ENCODE measurements at places on chromosomes 1 and 21.

DNA sequence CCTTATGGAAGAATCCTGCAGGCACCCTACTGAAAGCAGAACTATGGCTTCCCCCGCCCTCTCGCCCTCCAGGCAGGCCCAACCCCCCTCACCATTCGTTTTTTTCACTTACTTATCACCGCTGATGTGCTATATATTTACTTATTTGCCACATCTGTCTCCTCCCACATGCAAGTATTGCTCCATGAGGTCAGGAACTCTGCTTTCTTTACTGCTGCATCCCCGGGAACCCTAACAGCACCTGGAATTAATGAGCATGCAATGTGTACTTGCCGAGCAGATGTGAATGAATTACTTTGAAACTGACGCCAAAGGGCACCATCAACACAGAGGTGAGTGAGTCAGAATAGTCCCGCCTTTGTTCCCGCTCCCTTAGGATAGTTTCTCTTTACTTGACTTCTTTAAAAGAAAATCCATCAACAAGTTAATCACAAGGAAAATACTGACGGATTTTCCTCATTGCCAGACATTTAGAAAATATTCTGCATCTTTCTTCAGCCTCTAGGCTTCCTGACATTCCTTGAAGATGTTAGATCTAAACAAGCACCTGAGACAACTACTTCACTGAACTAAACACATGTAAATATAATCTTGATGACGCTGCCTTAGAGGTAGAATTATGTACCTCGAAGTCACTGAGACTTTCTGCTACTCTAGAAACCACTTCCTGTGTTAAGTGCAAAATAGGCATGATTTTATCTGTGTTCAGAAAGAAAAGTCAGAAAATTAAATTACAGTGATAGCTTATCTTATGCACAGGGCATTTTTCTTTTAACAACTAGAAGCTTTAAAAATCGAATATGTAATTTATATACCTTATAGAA, 17.5 kb upstream of the RAB4A start:
- peak; percentile 7 for DNase-seq

DNA sequence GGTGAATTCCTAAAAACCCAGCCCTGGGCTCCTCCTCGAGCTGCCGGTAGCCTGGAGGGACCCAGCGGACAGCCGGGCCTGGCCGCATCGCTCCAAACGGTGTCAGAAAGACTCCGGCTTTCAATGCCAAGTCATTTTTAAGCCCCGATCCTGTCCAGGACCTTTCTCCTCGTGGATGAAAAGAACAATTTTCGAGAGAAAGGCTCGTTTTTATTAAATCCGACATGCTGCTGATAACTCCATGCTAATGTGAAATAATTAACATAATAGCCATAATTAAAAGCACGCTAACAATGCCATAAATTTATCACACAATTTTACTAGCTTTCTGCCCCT, 4.6 kb upstream of the FOXD3 start:
- DNase-seq = no peak

GRCh38 chr1:228983661-228984060, 248.4 kb downstream of the RHOU start:
- DNase-seq = no peak

GRCh38 chr1:226002667-226003501, 3.7 kb upstream of the SDE2 start:
- DNase-seq = peak; percentile 75

GRCh38 chr1:235584973-235585372, 64.6 kb downstream of the GNG4 start:
- DNase-seq = no peak

GRCh38 chr1:170388489-170388888, 143.5 kb upstream of the GORAB start:
- no peak for DNase-seq

DNA sequence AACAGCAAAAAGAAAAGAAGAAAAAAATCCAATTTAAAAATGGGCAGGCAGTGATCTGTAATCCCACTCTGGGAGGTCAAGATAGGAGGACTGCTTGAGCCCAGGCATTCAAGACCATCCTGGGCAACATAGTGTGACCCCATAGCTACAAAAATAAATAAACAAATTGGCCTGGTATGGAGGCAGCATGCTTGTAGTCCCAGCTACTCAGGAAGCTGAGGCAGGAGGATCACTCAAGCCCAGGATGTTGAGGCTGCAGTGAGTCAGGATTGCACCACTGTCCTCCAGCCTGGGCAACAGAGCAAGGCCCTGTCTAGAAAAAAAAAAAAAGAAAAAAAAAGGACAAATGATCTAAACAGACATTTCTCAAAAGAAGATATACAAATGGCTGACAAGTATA, 99.6 kb downstream of the EIF4G3 start:
- peak; percentile 27 for DNase-seq

DNA sequence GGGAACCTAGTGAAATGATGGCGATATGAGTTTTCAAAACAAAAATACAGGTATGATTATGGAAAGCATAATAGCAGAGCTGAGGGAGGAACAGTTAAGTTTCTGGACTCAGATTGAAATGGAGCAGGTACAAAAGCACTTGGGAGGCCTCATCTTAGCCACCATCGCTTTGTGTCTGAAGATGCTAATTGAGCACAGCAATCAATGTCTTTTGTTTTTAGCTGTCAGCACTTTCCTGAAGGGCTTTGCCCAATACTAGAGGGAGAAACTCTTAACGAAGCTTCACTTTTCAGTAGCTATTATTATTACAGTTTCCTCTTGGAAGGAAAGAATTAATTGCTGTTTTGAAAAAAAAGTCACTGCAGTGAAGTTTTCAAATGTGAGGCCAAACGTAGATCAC, 348.7 kb downstream of the RWDD3 start:
- no peak for DNase-seq

- DNase-seq = no peak
Observed at GRCh38 chr1:167722152-167722869, 529 bp downstream of the MPZL1 start.

DNA sequence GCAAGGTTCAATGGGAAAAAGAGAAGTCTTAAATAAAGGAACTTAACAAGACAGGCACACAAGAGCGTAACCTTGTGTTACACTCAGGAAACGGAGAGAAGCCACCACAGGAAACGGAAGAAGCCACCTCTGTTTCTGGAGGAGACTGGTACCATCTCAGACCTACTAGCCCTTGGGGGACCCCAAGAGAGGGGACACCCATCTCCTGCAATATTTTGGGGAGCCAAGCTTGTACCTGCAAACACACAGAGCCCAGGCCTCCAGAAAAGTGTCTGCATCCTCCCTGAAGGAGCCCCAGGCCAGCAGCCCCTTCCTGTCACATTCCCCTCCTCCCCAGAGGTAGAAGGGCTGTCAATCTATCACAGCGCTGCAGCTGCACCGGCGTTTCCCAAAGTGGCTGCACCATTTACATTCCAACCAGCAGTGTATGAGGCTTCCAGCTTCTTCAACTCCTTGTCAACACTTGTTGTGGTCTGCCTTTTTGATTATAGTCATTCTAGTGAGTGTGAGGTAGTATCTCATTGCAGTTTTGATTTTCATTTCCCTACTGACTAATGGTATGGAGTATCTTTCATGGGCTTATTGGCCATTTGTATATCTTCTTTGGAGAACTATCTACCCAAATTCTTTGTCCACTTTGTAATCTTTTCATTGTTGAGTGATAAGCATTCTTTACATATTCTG, 23.0 kb upstream of the PADI1 start:
- peak; percentile 25 for DNase-seq

DNA sequence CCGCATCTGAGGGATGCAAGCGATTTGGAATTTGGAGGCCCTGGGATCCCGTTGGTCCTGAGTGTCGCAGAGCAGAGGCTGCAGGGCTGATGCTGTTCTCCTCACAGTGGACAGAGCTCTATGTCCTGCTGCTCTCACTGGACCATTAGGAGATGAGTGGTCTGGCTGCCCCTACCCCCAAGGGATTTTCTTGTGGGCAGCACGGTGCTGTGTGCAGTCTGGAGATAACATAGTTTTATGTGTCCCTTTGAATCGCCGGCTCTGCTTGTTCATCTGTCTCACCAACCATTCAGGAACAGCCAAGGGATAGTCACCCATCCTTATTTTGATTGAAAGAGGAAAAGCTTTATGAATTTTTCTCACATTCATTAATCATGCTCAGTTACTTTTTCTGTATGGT, 49.9 kb downstream of the CHRM3 start:
- DNase-seq = no peak

DNA sequence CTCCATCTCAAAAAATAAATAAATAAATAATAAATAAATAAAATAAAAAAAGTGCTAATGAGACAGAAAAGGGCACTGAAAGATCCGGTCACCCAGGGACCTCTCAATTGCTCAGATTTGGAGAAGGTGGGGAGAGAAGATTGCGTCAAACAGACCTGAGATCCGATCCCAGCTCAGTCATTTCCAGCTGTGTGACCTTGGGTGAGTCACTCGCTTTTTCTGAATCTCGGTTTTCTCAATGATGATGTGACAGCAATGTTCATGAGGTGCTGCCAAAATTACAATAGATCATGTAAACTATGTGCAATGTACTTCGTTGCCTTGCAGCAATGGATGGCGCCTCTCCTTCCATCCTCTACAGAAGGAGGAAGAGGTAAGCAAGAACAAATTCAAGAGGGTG, 11.1 kb upstream of the MEF2D start:
- DNase-seq = peak; percentile 50

DNA sequence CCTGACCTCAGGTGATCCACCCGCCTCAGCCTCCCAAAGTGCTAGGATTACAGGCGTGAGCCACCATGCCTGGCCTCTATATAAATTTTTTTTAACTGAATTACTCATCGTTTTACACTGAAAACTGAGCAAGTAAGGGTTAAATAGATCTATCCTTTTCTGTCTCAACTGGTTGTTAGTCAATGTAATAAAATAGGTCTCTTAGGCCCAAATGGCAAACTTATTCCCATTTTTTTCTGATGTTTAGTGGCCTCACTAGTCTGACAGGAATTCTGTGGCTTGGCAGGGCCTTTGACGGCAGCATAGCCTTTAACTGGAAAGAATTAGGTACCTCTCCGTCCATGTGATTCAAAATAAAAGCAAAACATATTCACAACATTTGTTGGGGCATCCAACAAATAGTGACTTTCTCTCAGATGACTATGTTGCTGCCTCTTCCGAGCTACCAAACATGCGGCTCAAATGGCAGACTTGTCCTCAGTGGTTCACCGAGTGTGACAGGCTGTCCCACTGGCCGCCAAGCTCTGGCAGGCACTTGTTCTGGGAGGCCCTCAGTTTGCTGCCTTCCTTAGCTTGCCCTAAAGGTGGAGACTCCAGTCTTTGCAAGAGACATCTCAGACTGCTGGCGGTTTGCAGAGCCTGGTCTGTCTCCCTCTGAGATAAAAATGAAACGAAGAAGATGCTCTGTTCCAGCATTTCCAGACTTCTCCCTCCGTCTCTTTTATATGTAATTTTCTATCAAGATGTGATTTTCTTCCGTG, 17.4 kb downstream of the ATP1A4 start:
- no peak for DNase-seq

- no peak for DNase-seq
Observed at GRCh38 chr1:53585565-53585964, 126.4 kb downstream of the DMRTB1 start.

GRCh38 chr1:33099290-33100118, 18.6 kb downstream of the AZIN2 start:
- peak; percentile 16 for DNase-seq

DNA sequence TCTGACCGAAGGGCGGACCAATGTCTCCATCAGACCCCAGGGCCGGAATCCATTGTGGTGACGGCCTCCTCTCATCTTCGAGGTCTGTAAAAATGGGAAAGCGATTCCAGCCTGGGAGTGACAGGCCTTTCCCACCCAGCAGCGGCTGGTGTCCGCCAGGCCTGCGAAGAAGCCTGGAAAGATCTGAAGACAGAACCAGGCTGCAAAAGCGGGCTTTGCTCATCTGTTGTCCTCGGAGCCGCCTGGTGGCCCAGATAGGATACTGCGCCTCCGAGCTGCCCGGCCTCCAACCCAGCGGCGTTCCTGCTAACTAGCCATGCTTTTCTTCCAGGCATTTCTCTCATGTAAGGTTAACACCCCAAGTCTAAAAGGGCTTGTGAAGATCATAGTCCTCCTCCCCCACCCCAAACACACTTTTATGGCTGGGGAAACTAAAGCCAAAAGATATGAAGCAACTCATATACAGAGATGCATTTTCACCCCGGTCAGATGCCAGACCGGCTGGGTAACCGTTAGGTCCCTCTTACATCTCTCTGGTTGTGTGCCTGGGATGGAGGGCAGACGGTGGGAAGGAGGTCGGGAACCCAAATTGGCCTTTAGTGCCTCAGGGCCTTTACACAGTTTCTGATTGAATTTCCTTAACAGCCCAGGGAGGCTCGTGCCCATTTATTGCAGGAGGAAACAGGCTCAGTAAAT, 1.9 kb upstream of the DHRS3 start:
- DNase-seq = peak; percentile 63

DNA sequence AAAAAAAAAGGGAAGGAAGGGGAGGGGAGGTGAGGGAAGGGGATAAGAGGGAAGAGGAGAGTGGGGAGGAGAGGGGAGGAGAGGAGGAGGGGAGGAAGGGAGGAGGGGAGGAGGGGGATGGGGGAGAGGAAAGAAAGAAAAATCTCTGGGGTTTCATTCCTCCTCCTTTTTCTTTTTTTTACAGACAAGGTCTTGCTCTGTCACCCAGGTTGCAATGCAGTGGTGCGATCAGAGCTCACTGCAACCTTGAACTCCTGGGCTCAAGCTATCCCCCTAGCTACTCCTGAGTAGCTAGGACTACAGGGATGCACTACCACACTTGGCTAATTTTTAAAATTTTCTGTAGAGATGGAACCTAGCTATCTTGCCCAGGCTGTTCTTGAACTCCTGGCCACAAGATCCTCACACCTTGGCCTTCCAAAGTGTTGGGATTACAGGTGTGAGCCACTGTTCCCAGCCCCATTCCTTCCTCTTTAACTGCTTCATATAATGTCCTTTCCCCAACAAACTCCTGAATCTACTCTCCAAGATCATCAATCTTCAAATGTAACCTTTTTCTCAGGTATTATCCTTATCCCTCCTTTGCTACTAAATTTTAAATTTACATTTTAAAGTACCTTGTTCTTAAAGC, 23.2 kb downstream of the GON4L start:
- no peak for DNase-seq

DNA sequence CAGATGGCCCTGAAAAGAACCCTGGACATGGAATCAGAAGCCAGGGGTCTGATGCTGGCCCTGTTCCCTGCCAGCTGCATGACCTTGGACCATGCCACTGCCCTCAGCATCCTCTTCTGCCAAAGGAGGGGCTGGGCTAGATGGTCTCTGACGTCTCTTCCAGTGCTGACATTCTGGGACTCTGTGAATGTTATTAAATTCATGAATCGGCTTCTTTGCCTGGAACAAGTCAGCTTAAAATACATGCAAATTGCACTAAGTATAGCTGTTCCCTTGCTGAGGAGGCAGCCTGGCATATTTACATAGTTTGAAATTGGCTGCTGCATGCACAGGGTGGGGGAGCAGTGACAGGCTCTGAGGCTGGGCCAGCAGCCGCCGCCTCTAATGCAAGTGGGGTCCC, 23.8 kb downstream of the KCNA2 start:
- DNase-seq = no peak

- peak; percentile 51 for DNase-seq
Observed at GRCh38 chr1:186983327-186983726, 154.6 kb downstream of the PLA2G4A start.

GRCh38 chr1:65813956-65814355, 21.3 kb downstream of the PDE4B start:
- no peak for DNase-seq

- DNase-seq = no peak
Observed at GRCh38 chr1:227223171-227223806, 95.0 kb downstream of the CDC42BPA start.

- DNase-seq = no peak
Observed at GRCh38 chr1:179742717-179743678, at the start of gene FAM163A. Gene FAM163A (plus strand): TSS chr1:179743291. CDS start chr1:179813098, 69,807 bp downstream.

- DNase-seq = peak; percentile 32
Observed at GRCh38 chr1:8476006-8476405, 158.1 kb downstream of the SLC45A1 start.

GRCh38 chr21:36245649-36246048, 74.3 kb upstream of the MORC3 start:
- no peak for DNase-seq

Measured in inflammatory macrophage treated with lipopolysaccharide for 1 hour (primary cell).